CD8-positive, alpha-beta T cell (primary cell): ENCODE measurements at places on chromosomes 11 and 22.

DNA sequence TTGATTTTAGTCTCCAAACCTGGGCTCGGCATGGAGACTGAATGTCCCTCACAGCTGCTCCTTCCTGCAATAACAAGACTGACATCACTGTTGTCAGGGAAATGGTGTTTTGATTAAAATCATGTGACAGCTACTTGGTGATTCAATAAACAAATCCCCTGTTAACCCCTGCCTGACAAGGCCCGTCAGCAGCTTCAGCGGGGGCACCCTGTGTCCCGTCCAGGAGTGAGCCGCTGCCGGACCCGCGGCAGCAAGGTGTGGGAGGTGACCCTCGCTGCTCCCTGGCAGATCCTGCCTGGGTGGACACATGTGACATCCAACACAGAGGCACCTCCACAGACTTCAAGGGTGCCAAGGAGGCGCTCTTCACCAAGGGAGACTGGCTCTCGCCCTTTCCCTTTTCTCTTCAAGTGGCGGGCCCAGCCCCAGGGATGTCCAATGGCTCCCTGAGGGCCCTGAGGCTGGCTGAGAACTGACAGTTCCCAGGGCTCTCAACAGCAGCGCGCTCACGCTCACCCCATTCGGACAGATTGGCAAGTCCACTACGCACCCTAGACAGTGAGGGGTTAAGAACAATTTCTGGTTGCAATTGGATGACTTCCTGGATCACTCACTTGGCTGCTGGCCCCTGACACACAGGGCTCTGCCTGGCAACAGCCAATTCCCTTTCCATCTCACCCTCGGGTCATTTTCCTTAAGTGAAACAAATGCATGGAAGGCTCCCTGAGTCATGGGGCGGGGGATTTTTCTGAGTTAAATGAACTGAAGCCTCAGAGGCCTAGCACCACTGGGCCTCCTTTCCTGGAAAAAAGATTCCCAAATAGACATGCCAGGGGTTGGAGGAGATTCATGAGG is 30.7 kb downstream of the PPP2R1B start:
- no peak for DNase-seq

DNA sequence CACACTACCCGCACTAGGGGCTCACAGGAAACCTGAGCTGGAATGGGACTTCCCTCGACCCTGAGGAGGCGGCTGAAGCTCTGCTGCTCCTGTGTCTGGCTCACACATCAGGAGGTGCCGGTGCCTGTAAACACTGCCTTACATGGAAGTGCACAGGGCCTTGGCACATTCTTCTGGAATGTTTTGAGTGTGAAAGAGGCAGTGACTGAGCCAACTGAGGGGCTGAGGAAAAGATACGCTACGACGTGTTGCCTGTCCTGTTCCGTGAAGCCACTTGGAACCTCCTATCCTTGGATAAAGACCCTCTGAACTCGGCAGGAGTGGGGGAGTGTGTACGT is 10.5 kb downstream of the TXN2 start:
- no peak for DNase-seq

GRCh38 chr11:16881074-16881709 is 133.0 kb downstream of the PLEKHA7 start:
- DNase-seq, result no peak

DNA sequence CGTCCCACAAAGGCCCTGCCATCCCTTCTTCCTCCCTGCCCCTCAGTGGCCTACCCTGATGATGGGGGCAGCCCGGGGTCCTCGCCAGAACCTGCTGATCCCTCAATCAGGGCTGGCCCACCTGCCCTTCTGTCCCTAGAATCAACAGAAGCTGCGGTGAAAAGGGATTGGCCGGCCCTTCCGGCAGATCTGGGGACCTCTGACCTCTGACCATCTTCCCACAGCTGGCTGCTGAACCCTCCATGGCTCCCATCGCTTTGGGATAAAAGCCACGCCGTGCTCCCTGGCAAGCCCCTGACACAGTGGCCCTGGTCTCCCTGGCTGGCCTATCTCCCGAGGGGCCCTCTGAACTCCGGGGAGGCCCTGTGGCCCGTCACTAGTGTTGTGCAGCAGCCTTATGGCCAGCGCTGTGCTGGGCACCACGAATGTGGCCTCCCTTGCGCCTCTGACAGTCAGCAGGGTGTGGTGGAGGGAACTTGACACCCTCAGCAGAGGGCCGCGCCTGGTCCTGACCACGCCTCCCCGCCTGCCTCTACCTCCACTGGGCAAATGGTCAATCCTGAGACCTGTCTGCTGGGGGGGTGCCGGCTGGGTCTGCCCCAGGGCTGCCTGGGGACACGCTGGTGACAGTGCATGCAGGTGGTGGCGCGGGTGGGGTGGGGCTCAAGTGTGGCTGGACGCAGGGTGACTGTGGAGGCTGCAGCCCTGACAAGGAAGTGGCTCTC is 58.0 kb upstream of the TTLL12 start:
- no peak for DNase-seq

- DNase-seq, result no peak
Measured at GRCh38 chr11:95736809-95737208, 52.8 kb downstream of the FAM76B start.

GRCh38 chr11:95919514-95919913 is 4.4 kb downstream of the MTMR2 start:
- DNase-seq, result no peak

DNA sequence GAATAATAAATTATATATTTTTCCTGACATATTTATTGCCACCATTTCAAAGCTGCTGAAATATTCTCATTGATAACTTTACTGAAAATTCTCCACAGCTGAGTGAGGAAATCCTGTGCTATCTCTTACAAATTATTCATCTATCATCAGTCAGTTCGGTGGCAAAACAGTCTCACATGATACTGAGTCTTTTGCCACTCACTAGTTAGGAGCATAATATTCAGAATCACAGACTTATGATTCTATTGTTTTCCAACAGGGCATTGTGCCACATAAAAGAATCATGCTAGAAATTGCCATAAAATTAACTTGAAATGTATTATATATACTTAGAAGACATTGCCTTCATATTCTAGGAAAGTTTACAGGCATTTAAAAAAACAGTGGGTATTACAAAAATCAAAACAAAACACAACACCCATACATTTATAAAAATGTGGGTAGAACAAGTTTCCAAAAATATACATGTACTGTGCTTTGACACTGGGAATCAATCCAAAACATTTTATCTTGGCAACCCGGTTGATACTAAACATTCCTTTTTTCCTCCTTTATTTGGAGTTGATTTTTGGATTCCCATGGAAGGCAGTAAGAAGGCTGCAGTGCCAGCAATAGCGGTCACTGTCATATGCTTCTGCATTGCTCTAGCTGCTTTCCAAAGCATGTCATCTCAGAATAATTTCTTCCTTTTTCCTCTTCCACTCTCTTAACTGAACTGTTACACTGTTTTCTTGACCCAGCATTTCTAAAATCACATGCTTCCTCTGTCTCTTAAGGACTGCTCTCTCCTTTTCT is 42.5 kb downstream of the ATG16L2 start:
- no peak for DNase-seq

- DNase-seq, result no peak
Measured at GRCh38 chr11:75563978-75564552, 2.0 kb downstream of the SERPINH1 start.

DNA sequence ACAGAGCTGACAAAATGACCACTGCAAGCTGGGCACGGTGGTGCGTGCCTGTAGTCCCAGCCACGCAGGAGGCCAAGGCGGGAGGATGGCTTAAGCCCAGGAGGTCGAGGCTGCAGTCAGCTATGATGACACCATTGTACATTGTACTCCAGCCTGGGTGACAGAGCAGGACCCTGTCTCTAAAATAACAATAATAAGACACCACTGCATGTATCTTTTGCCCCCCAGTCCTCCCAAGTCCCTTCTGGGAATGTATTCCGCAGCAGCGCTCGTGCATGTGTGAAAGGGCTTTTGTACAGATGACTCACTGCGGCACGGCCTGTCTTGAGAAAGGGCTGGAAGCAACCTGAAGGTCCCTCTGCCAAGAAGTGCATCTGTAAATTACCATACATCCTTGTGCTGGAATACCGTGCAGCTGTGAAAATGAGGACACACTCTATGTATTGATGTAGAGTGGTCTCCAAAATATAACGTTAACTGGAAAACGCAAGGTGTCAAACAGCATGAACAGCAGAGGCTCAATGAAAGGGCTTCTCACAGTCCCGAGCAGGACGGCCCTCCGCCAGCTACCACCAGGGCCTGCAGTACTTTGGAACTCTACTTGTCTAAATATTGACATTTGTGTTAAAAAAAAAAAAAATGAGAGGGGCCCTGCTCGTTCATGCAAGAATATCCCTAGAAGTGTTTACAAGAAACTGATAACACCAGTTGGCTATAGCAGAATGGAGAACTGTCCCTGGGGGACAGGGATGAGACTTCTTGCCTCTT is 9.0 kb upstream of the CDC42EP2 start:
- DNase-seq, result no peak

- no peak for DNase-seq
Measured at GRCh38 chr11:86355256-86355655, 19.4 kb upstream of the CCDC81 start.

- no peak for DNase-seq
Measured at GRCh38 chr11:12864316-12865156, 144.6 kb upstream of the RASSF10 start.

DNA sequence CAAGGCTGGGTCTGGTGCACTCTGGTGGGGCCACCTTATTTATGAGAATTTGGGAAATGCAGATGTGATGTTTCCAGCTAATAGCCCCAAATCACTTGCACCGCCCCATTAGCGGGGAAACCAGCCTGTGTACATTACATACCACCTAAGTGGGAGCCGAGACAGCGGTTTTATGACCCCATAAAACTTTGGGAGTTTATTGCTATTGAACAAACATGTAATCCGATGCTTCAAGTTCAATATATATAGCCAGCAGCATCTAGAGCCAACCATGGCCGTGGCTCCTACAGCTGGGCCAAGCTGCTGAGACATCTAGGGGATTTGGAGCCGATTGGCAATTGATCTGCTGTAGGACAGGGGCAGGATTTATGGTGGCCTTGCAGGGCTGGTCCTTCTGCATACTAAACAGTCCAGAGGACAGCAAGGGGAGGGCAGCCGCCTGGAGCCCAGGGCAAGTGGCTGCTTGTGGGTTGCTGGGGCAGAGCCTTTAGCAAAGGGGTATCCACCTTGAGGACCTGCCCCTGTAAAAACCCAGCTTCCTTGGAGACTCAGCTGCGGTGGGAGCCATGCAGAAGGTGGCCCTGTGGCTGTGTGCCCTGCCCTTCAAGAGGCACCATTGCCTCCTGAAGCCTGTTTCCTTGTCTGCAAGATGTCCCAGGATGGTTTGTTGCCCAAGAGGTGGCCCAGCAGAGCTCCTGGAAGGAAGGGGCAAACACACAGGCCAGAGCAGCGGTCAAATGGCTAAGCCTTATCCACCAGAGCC is 47.9 kb upstream of the CCDC188 start:
- no peak for DNase-seq

- no peak for DNase-seq
Measured at GRCh38 chr11:64089915-64090805, 54.4 kb downstream of the FLRT1 start.

DNA sequence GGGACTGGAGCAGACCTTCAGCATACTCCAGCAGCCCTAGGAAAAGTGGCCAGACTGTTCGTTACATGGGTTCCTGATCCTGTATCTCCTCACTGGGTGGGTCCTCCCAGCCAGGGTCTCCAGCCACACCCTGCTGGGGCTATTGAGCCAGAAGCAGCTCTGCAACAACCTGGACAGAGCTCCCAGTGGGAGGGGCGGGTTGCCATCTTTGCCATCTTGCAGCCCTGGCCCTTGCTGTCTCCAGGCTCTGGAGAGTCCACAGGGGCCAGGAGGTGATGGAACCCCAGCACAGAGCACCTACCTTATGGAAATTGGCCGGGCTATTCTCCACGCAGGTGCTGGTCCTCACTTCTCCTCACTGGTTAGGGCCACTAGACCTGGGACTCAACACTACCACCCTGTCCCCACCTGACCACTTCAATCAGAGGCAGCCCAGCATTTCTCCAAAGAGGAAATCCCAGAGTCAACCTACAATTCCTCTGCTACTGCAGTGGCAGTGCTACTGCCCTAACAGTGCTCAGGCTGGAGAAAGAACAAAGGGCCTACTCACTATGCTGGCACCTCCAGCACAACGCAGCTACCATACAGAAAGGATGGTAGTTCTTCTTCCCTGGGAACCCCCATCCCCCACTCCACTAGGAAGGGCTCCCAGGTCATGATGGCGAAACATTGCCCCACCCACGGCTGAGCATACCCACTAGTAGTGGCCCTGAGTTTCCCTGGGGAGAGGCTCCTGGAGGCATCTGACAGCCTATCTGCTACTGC is 290.2 kb upstream of the NCAM1 start:
- no peak for DNase-seq

GRCh38 chr11:18394928-18395734 is 768 bp downstream of the LDHA start:
- DNase-seq, result no peak

DNA sequence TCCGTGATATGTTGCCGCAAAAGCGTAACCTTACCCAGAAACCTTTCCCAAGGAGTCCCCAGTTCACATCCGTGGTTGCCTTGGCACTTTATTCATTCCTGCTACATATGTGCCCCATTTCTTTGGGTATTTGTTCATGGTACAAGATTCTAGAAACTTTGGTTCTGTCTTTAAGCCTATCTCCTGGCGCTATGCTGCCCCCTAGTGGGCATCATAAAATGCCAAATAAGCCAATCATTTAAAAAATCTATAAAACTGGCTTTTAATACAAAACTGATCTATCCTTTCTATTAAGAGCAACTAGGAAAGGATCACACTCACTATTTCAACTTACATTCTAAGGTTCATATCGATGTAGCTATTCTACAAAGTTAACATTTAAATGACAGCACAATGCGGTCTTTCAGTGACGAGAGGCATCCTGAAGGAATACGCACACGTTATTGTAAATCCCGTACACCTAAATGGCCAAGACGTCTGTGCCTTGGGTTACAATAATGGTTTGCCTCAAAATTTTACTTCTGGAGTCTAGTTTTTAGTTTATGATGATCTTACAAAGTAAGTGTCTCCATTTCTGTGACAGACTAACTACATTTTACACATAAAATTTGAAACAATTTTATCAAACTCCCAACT is 16.2 kb downstream of the PIWIL3 start:
- DNase-seq, result peak; percentile 7

DNA sequence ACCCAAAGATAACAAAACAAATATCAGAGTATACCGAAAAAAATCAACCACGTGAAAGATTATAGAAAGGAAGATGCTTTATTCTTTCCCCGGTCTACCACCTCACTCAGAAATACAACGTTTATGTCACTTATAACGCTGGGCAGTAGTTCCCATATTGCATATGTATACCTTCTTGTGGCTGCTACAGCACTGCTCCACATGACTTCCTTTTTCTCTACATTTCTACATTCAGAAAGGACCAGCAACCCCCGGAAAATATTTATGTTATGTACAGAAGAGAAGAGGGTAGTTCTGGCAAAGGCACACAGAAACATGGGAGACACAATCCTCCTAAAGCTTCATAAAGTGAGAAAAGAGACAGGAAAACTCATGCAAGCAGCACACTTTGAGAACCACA is 56.8 kb downstream of the MTMR2 start:
- no peak for DNase-seq

- DNase-seq, result peak; percentile 61
Measured at GRCh38 chr22:37163575-37164504, 14.1 kb upstream of the IL2RB start.
